Aorta (tissue), 5 donors: ENCODE measurements at places on chromosomes 2 and 18. TPM values are rescaled to one million over a fixed set of nuclear protein-coding genes. Genes with fewer than 3 reads are reported as not detected.

STARD6 gene
- not detected for total RNA-seq

ALPG gene
- not detected for total RNA-seq

KCNS3 gene
- total RNA-seq: 8.8 TPM

PPP1R1C gene
- total RNA-seq: 1.6 TPM

FMNL2 gene
- total RNA-seq: 53.2 TPM

PTPRN gene
- total RNA-seq: not detected

DYSF gene
- 28.8 TPM for total RNA-seq
